ENCODE measurements at places on chromosomes 6 and 20.

GRCh38 chr6:108793516-108794251 lies 54.5 kb upstream of the ARMC2 start:
- no peak for DNase-seq

- no peak for DNase-seq
These were observed 41.3 kb downstream of the TTI1 start for GRCh38 chr20:37991908-37992307.

DNA sequence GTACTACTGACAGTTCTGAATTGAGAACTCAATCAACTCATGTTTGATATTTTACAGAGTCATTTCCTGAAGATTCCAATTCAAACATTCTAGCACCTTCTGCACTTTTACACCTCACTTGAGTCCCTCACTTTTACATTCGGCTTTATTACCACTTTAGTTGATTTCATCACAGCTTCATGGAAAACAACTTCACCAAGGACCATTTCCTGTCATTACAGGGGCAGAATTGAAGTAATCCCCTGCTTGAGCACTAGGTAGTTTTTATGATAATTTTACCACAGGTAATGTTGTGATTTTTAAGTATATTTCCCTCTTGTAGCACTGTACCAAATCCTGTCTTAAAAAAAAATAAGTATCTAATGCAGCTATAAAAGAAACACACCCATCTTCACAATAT lies 312.9 kb downstream of the BTBD9 start:
- no peak for DNase-seq

GRCh38 chr20:50182346-50182745 lies 8.3 kb upstream of the CEBPB start:
- DNase-seq = no peak

- no peak for DNase-seq
These were observed 8.7 kb upstream of the RAMACL start for GRCh38 chr6:166595061-166595780.

- DNase-seq = no peak
These were observed 99.0 kb upstream of the SLC24A3 start for GRCh38 chr20:19113343-19113930.

DNA sequence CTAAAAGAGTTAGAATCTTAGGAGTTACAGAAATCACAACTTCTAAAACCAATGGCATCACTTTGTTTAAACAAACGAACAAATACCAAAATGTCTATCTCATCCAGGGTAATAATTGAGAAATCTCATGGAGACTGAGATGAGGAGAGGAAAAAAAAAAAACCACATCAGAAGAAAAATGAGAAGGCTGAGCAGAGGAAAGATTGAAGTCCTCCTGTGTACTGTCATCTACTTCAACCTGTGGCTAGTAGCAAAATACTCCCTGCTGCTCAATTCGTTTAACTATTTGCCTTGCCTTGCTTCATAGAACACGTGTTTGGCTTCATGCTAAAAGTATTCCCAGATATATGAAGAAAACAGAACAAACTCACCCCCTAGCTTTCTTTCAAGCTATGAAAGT lies 143.7 kb downstream of the PDE10A start:
- no peak for DNase-seq

- no peak for DNase-seq
These were observed 636 bp downstream of the SUPT3H start for GRCh38 chr6:45377043-45377553.

DNA sequence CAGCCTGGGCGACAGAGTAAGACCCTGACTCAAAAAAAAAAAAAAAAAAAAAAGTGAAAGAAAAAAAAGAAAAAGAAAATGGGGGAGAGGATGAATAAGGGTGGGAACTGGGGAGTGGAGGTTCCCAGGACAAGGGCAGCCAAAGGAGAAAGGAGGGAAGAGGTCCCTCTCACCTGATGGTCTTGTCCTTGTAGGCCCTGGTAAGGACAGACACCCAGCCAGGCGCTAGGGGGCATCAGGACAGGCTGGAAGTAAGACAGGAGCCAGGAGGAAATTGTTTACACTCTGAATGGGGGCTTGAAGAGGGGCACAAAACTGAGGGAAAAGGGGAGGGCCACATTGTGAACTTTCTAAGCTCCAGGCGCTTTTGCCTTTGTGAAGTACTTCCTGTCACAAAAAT lies 2.3 kb upstream of the ALDH5A1 start:
- no peak for DNase-seq

GRCh38 chr6:36739947-36740817 lies 42.6 kb downstream of the RAB44 start:
- no peak for DNase-seq

- DNase-seq = no peak
These were observed 53.5 kb downstream of the BCAS4 start for GRCh38 chr20:50848341-50848808.

DNA sequence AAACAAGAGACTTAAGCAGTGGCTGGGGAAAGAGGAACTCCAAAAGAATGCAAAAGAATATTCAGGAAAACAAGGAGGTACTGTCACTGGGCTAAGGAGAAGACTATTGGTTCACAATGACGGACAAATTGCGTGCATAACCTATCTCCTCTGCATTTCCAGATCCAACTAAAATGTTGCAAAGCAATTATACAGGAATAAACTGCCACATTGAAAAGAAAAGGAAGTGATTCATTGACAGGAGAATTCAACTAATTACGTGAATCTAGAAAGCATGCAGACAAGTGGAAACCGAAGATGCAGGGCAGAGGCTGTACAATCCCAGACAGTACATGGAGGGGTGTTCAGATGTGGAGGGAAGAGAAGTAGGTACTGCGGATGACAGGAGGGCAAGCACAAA lies 152.8 kb upstream of the RIPOR2 start:
- no peak for DNase-seq

DNA sequence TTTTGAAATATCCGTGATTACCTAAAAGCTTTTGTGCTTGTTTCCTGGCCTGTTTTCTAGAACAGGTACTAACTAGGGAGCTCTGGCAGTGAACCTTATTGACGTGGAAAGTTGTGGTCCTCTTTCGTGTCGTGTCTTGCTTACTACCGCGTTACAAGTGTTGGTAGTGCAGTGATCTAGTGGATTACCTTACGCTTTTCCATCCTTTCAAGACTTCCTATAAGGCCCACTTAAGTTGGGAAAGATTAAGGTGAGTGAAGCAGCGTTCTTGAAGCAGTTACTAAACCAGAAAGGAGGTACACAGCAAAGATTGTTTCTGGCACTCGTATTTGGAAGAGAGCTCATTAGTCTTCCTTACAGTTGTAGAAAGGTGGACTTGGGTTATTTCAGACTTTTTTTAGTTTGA lies 1.9 kb downstream of the PNRC1 start:
- no peak for DNase-seq

DNA sequence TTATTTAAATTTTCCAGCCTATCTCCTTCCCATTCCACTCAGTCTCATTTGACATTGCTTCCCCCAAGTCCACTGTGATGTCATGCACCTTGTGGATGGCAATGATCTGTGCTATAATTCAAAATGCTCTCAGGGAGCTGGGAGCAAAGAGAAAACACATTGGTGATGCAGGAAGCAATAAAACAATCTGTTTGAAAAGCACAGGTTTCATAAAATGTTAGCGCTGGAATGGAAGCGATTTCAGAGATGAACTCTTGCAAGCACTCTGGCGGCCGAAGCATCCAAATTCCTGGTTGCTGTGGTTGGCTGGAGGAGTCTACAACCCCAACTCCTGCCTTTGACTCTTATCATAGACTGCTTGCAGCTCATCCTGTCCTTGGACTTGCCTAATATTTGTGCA lies 167.0 kb downstream of the GMPR start:
- no peak for DNase-seq

DNA sequence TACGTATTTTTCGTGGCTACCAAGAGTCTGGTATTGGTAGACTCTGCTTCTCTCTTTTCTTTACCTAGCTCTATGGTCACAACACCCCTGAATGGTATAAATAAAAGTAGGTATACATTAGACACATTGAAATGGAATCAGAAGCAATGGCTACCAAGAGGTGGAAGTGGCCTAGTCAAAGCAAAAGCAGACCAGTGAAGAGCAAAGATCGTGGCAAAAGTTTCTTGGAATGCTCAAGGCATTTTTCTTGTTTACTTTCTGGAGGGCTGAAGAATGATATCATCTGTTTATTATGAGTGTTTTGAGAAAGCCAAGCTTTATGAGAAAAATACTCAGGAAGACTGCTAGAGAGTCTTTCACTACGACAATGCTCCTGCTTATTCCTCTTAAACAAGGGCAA lies 28.6 kb upstream of the MOCS1 start:
- no peak for DNase-seq

- no peak for DNase-seq
These were observed 30.1 kb downstream of the PRPH2 start for GRCh38 chr6:42692137-42692911.
